AG08395 (cell line): ENCODE measurements at places on chromosomes 12 and 14.
A peak's percentile ranks its signal among the peaks of the same experiment; 100 is the strongest.

GRCh38 chr12:43169115-43169681 is 382.8 kb downstream of the ADAMTS20 start:
- no peak for DNase-seq

GRCh38 chr14:92352158-92352985 is 29.4 kb downstream of the SLC24A4 start:
- no peak for DNase-seq

DNA sequence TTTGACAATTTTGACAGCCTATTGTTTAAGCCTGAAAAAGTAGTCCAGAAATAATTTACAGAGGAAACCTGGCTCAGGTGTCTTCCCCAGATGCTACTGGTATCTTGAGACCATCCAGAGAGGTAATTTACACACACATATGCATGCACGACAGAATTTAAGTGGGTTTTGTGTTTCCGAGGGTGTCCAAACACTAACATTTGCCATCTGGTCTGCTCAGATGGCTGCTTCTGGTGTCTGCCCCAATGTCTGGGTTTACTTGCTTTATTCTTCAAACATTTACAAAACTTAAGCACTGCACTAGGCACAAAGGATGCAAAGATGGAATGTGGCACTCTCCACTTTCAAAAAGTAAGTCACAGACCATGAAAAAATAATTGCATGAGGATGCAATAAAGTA is 226.6 kb upstream of the EGLN3 start:
- DNase-seq = no peak

DNA sequence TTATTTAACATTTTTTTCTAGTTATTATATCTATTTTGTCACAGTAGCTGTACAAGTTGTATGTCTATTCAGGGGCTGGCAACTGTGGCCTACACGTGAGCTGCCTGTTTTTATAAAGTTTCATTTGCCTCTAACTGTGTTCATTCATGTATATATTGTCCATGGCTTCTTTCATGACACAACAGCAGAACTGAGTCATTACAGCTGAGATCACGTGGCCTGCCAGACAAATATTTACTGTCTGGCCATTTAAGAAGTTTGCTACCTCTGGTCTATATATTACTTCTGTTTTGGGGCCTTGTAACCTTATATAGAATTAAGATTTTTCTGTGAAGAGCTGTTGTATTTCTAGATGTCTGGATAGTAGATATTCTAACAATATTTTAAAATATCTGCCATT is 37.9 kb downstream of the KIAA0586 start:
- DNase-seq = no peak

GRCh38 chr12:45257185-45257930 is 41.5 kb downstream of the ANO6 start:
- DNase-seq = no peak

GRCh38 chr12:6061660-6062059 is 62.8 kb downstream of the VWF start:
- DNase-seq = peak; percentile 43

DNA sequence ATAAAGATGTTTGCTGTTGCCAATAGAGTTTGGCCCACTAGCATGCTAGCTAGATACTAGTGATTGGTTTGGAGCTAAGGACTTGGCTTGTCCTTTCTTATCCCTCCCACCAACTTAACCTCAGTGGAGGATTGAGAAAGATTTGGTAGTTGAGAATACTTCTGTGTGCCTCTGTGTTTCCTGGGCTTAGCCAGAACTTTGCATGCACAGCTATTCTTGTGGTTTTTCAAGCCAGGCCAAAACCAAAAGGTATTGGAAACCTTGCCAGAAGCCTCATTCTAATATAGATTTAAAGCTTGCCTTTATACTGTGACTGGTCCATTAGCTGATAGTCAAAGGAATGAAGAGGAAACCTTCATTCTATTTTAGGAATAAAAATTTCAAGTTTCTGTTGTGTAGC is 188.5 kb downstream of the CCDC91 start:
- DNase-seq = peak; percentile 62

DNA sequence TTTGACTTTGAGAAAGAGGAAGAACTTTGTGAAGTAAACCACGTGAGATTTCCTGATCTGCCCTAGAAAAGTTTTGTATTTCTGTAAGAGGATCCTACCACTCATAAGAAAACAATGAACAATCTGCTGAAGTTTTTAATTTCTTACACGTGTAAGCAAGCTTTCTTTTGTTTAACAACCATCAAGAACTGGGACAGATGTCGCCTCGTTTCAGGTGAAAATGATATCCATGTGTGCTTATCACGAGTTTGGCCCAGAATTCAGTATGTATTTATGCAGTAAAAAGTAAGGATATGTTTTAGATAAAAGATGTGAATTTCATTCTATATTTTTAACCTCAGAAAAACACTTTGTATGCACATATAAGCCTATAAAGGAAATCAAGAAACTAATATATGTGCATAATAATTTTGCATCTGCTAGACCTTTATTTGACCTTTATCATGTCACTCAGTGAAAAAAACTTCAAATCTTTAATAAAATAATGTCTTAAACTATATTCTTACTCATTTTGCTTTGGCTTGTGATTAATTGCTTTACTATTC is 56.9 kb upstream of the DHRS4 start:
- no peak for DNase-seq

DNA sequence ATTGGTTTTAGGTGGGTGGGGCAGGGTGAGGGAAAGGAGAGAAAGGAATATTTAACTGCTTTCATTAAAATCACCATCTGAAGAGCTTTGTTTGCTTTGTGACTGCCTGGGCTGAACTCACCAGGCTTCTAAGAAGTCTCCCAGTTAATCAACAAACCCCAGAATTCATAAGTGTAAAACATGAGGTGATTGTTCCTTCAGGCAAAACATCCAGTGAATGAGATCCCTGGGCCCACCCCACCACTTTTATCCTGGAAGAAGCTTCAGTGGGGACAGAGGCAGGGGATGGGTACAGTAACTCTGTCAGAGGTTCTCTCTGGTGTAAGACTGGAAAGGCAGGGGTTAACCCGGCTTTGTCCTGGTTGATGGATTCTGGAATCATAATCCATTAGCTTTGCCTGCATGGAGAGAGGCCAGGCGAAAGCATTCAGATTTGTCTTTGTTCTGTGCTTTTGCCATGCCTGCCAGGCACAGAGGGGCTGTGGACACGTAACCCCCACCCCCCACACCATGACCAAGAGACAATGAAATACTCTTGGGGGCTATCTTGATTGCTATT is 16.7 kb downstream of the PDE1B start:
- no peak for DNase-seq

DNA sequence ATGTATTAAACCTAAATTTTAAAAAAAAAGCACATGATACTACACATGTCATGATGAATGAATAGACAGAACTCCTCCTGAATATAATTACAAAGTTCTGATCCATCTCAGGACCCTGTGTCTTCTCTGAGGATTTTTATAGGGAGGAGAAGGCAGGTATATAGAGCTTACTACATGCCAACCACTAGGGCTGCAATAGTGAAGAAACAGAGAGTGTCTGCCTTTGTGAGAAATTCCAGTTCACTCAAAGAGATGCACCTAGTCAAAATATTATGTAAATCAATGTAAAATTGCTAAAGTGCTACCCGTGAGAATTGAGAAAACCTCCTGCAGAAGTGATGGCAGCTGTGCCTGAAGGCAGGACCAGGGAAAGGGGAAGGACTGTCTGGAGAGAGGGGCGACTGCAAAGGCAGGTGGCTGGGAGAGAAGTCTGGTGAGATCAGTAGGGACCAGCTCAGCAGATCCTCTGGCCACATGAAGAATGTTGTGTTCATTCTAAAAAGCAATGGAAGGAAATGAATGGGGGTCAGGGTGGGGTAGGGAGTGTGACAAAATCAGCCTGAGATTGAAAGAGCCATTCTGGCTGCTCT is 15.1 kb downstream of the ABHD4 start:
- no peak for DNase-seq

DNA sequence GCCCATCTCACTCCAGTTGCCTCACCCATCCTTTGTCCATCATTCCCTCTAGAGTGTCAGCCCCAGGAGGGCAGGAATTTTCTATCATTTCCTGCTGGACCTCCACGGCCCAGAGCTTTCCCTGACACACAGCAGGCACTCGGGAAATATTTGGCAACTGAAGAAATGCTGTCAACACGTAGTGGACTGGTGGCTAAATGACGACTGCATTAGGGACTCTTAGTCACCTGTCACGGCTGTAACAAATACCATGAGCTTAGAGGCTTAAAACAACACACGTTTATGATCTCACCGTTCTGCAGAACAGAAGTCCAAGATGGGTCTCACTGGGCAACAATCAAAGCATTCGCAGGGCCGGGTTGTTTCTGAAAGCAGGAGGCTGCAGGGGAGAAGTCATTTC is 91.3 kb downstream of the PHETA1 start:
- no peak for DNase-seq

DNA sequence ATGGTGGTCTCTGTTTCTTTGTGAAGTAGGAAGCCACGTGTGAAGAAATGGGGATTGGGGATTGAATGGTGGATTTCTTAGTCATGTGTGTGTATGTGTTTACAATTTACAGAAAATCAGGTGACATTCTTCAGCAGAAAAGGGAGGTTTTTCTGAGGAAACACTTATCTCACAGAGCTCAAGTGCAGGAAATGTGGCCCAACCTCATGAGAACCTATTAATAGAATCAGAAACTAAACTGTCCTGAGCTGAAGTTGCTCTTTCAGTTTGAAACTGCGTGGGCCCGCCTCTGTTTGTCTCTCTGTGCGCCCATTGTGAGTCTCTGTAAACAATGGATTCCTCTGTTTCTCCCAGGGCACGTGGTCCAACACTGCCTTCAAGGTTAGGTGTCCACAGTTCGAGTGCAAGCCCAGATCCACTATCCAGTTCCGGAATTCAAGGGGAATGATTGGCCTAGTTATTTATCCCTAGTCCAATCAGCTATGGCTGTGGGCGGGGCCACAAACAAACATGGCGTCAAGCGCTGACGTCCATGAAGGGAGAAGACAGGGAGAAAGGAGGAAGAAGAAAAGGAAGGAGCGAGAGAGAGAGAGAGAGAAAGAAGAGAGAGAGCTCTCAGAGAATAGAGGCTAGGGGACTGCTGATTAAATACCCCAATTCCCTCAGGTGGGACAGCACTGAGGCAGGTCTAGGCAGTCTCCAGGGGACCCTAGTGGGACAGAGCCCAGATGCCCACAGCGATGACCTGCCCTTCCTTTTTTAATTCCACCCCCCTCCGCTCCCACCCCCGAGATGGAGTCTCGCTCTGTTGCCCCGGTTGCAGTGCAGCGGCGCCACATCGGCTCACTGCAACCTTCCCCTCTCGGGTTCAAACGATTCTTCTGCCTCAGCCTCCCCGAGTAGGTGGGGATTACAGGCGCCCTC is 31.4 kb upstream of the C12orf76 start:
- no peak for DNase-seq

GRCh38 chr12:25553098-25553497 is at the start of gene LMNTD1:
Gene LMNTD1 (minus strand): TSS chr12:25553283. CDS start chr12:25552959, 324 bp downstream.
- peak; percentile 40 for DNase-seq

DNA sequence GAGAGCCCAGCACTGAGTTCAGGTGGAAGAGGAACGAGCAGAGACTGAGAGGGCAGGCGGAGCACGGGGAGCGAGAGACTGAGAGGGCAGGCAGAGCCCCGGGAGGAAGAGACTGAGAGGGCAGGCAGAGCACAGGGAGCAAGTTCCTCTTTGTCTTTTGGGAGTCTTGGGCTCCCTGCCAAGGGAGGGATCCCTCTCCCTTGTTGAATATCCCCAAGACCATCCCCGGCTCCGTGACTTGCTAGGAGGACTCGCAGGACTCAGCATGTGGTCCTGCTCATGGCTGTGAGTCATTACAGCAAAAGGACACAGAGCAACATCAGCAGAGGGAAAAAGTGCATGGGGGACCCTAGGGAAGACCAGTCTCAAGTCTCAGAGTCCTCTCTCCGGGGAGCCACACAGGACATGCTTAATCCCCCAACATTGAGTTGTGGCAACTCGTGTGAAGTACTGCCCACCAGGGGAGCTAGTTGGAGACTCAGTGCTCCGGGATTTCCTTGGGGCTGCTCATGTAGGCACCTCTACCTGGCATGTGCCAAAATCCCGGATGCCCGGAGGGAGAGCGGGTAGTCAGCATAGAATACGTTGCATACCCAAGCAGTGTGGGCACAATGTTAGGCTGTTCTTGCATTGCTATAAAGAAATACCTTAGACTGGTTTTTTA is 81.0 kb downstream of the CCDC92 start:
- DNase-seq = no peak

- DNase-seq = no peak
These were observed 184.0 kb downstream of the SRGAP1 start for GRCh38 chr12:64028541-64028940.

DNA sequence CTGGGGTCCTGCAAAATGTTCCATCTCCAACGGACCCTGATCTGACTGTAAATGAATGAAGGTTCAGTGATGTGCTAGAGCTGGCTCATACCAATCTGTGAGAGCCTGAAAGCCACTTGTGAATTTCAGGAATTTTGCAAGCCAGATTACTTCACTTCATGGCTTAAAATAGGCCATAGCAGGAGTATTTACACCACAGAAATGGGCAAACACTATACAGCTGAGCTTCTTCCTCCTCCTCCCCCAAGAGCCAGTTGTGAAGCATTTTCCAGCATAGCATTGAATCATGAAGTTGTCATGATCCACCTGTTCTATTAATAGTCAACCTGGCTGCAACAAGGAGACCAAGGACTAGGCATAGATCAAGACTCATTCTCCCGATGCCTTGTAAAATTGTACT is 141.3 kb upstream of the RASSF8 start:
- DNase-seq = no peak

DNA sequence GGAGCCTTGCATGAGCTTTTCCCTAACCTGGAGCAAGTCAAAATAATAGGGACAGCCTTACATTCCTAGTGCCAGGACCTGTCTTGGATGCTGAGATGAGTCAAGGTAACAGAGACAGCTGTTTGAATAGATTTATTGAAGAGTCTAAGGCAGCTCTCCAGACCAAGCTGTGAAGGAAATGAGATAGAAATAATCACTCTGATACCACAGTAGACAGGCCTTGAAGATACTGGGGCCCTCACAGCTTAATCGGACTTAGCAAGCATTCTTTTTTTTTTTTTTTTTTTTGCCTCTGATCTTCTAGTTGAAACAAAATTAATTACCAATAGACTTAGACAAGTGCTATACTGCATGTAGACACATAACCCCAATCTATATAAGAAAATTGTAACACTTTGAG is 3.1 kb upstream of the RNASE9 start:
- no peak for DNase-seq

DNA sequence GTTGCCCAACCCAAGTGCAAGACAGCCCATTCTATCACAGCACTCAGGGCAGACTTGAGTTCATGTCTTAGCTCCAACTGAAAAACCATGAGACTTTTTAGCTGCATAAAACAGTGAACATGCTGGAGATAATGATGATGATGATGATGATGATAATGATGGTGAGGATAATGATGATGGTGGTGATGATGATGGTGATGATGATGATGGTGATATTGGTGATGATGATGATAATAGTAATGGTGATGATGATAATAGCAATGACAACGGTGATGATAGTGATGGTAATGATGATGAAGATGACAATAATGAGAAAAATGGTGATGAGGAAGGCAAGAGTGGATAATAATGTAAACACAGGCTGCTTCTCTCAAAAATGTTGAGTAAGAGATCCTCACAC is 576.2 kb downstream of the BCL11B start:
- DNase-seq = no peak

DNA sequence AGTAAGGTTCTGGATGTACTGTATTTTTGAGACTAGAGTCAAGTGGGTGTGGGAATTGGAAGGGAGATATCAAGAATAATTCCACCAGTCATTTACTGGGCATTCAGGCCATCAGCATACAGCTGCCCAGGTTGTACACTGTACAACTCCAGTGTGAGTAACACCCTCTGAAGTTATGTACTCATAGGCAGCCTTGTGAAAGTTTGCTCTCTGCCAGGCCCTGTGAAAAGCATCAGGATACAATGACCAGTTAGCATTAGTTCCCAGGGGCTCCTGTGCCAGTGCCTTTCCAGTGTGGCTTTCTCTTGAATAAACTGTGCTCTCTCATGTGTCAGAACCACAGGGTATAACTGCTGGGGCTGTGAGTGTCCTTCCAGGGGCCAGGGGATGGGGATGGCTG is 89.7 kb downstream of the LGMN start:
- DNase-seq = no peak
